NCI-H526 (cell line): ENCODE measurements at places on chromosomes 5 and 9.
A peak's percentile ranks its signal among the peaks of the same experiment; 100 is the strongest.

GRCh38 chr5:129541648-129542251, 81.7 kb downstream of the ADAMTS19 start:
- peak; percentile 39 for DNase-seq

GRCh38 chr9:96574931-96575351, 44.7 kb downstream of the CDC14B start:
- DNase-seq = no peak

DNA sequence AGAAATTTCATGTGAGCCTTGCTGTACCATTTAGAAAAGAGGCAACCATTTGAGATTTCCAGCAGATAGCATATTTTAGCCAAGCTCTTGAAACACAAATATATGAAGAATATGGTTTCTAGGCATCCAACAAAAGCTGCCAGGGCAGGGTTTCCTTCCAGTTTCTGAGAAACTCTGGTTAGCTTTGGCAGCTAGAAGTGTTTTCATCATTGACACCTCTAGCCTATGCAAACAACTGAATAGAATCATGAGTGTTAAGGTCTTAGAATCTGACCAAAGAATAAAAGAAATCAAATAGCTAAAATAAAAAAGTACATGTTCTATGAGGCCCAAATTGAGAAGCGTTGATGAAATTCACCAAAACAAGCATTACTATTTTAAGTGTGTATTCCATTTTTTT, 188.1 kb downstream of the TMEM167A start:
- DNase-seq = no peak

DNA sequence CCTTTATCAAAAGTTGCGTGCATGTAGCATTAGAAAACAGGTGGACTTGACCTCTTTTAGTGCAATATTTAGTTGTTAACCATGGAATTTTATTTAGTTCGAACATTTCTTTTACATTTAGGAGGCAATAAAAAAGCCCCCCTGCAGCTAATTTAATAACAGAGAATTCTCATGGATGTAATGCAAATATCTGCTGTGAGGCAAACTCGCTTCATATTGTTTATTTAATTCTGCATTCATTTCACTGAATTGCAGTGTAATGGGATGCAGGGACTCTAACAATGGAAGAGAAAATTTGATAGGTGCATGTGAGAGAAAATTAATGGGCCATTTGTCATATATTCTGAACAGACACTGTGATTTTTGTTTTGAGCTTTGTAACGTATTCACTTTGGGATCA, 205.1 kb upstream of the CHD1 start:
- DNase-seq = no peak

- DNase-seq = no peak
Measured at GRCh38 chr9:104961701-104962359, 33.9 kb upstream of the ABCA1 start.

- peak; percentile 21 for DNase-seq
Measured at GRCh38 chr5:176519810-176520720, 17.1 kb downstream of the RNF44 start.

GRCh38 chr5:126253406-126253805, 169.8 kb upstream of the GRAMD2B start:
- no peak for DNase-seq

DNA sequence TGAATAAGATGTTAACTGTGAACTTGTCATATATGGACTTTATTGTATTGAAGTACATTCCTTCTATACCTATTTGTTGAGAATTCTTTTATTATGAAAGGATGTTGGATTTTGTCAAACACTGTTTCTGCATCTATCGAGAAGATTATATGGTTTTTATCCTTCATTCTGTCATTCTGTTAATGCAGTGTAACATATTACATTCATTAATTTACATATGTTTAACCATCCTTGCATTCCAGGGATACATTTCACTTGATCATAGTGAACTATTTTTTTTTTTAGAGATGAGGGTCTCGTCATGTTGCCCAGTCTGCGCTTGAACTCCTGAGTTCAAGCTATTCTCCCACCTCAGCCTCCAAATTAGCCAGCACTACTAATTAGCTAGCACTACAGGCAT, 48.4 kb downstream of the F2R start:
- DNase-seq = no peak

GRCh38 chr5:165188556-165189175, 1683.2 kb downstream of the MAT2B start:
- no peak for DNase-seq

DNA sequence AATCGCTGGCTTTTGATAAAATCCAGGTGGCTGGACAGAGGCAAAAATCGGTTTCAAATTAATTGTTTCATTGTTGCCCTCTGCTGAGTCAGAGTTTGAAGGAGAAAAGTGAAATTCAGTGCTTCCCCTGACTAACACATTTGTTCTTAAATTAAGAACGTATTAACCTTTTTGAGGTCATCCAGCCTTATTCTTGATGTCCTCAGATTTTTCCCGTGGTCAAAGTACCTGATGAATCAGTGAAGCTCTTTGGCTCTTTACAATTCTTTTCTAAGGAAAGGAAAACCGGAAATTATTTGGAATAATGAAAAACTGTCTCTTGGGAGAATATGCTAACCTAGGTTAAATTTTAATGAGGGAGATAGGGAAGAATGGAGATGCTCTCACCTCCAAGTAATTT, 21.6 kb downstream of the OSMR start:
- no peak for DNase-seq

GRCh38 chr9:72534931-72535330, 13.5 kb downstream of the TMC1 start:
- no peak for DNase-seq

DNA sequence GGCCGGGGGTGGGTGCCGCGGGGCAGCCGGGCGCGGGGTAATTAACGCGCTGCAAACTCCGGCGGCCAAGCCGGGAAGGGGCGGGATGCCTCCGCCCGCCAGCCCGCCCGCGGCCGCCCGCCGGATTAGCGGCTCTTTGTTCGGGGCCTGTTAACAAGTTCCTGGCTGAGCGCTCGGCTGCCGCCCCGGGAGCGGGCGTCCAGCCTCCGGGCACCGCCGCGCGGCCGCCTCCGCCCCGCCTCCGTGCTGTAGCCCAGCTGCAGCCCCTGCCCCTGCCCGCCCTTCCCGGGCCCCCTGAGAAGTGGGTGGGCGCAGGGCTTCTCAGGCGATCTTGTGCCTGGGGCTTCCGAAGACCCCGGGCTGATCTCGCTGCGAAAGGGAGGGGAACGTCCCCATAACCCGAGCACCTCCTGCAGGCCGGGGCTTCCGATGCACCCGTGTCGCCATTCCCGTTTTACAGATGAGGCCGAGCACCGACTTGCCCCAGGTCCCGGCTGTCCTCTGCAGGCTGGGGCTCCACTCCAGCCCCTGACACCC, 7.5 kb downstream of the UNC5A start:
- DNase-seq = peak; percentile 15

DNA sequence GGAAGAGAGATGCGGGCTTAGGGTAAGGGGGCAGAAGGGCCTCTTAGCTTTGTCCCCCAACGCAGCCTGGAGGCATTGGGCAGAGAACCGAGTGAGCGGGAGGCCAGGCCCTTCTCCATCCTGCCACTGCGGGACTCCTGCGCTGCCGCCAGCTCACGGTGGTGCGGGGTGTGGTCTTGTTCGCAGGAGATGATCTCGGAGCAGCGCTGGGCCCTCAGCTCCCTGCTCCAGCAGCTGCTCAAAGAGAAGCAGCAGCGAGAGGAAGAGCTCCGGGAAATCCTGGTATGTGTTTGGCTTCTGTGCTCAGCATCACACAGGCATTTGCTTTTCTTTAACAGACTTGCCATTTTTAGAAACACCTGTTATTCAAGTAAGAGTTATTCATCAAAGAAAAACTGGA, 41.3 kb downstream of the LRSAM1 start:
- no peak for DNase-seq

DNA sequence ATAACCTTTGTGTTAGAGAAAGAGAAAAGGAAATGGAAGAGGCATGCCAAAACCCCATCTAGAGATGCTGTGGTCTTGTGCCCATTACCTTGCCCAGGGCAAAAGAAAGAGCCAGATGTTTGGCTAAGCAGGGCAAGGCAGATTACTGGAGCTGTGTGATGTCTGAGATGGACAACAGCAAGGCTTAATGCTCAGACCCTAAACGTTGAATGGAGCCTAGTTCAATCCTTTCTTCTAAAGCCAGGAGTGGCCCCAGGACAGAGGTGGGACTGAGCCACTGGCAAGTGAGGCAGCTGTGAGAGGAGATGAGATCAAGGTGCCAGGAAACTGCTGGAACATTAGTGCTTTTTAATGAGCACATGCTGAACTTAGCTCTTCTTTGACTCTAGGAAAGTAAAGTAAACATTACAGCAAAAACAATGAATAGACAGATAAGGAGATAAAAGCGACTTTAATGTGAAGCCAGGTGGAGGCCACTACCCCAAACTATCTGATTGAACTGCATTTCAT, 143.0 kb upstream of the EGFLAM start:
- no peak for DNase-seq

GRCh38 chr9:115884846-115885245, 268.7 kb upstream of the PAPPA start:
- no peak for DNase-seq

- DNase-seq = no peak
Measured at GRCh38 chr9:71793386-71794105, 25.2 kb upstream of the CEMIP2 start.
